SJCRH30 (cell line): ENCODE measurements at places on chromosomes 16 and 17. TPM values are rescaled to one million over a fixed set of nuclear protein-coding genes. Genes with fewer than 3 reads are reported as not detected.

Gene EIF3CL
- 39.9 and 44.6 TPM in 2 replicates for total RNA-seq

- DNase-seq: peak; percentile 84
These were observed 49.0 kb downstream of the BCL7C start for GRCh38 chr16:30844671-30845449.

- DNase-seq: peak; percentile 33
These were observed 11.4 kb downstream of the UNC13D start for GRCh38 chr17:75832652-75833400.

Gene GP2
- not detected in 2 replicates for total RNA-seq
